ENCODE measurements at places on chromosomes 12 and 14. TPM values are rescaled to one million over a fixed set of nuclear protein-coding genes. Genes with fewer than 3 reads are reported as not detected.
A peak's percentile ranks its signal among the peaks of the same experiment; 100 is the strongest.

The RAB3IP gene
- 14.6 TPM for total RNA-seq

GRCh38 chr12:96513166-96513565 lies 23.8 kb downstream of the CFAP54 start:
- no peak for DNase-seq

- no peak for DNase-seq
Measured at GRCh38 chr12:122030424-122031035, 8.8 kb downstream of the BCL7A start.

- peak; percentile 8 for DNase-seq
Measured at GRCh38 chr12:88401155-88401554, 179.1 kb downstream of the KITLG start.

- DNase-seq, result no peak
Measured at GRCh38 chr12:120630104-120630892, 10.1 kb upstream of the CABP1 start.

- DNase-seq, result peak; percentile 81
Measured at GRCh38 chr12:56878010-56878339, 56.2 kb downstream of the SDR9C7 start.

- no peak for DNase-seq
Measured at GRCh38 chr14:100106250-100107112, 41.3 kb downstream of the EVL start.

- DNase-seq, result no peak
Measured at GRCh38 chr14:67719866-67720265, 18.2 kb downstream of the RDH12 start.

The WSCD2 gene
- total RNA-seq, result not detected

The PRPH gene
- 6.9 TPM for total RNA-seq

GRCh38 chr12:127162902-127163301 lies 1104.1 kb upstream of the TMEM132C start:
- peak; percentile 73 for DNase-seq

GRCh38 chr14:90521084-90521929 lies 124.5 kb downstream of the CALM1 start:
- peak; percentile 56 for DNase-seq

GRCh38 chr12:97754306-97754705 lies 291.7 kb downstream of the RMST start:
- no peak for DNase-seq

DNA sequence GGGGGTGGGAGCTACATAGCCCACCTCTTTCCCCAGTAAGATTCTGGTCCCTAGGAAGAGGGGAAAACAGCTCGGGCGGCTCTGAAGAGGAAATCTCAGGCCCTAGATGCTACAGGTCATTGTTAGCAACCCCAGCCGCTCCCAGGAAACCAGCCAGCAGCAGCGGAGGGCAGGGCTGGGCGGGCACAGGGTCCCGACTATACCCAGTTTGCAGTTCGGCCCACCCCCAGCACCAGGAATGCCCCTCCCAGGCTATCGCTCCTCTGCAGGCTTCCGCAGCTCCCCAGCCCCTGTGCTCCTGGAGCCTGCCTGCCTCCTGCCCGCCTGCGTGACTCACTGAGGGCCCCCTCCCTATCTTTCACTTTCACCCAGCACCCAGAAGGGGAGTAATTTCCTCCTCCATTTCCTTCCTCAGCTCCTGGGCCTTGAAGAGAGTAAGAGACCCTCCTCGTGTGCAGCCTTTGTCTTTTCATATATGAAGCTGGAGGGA lies 27.2 kb upstream of the PNMA1 start:
- DNase-seq, result peak; percentile 91

- DNase-seq, result no peak
Measured at GRCh38 chr14:51211149-51211548, 28.9 kb upstream of the TMX1 start.

The ACSM4 gene
- not detected for total RNA-seq

The FBXO21 gene
- 60.3 TPM for total RNA-seq

GRCh38 chr14:99621948-99622347 lies 17.9 kb upstream of the CCDC85C start:
- DNase-seq, result no peak

The TAS2R20 gene
- total RNA-seq, result 0.46 TPM

DNA sequence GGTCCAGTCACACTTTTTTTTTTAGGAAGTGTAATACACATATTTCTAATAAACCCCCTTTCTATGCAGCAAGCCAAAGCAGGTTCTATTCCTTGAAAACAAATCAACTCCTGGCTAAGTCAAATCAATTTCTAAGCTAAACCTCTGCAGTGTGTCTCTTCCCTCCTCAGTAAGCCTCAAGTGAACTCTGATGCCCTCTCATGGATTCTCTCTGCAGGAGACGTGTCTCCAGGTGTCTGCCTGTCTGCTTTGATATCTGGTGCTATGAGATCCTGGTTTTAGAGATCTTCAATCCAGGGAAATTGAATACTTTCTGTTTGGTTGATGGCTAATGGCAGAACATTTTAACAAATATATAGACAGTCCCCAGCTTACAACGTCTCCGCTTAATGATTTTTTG lies 791.7 kb downstream of the AACS start:
- no peak for DNase-seq

The ESPL1 gene
- total RNA-seq, result 19.1 TPM

Measured in A172 (cell line).